ENCODE measurements at places on chromosomes 1 and 21. TPM values are rescaled to one million over a fixed set of nuclear protein-coding genes. Genes with fewer than 3 reads are reported as not detected.

The ACTA1 gene
- 23.5 TPM for polyA plus RNA-seq

The CFHR2 gene
- polyA plus RNA-seq: not detected

The PCP4 gene
- polyA plus RNA-seq: 1.5 TPM

The CCDC185 gene
- 0.06 TPM for polyA plus RNA-seq

The NR5A2 gene
- 1.7 TPM for polyA plus RNA-seq

The LCE2A gene
- polyA plus RNA-seq: not detected

The TARDBP gene
- polyA plus RNA-seq: 121 TPM

The HSF2BP gene
- 0.52 TPM for polyA plus RNA-seq

The FCER1G gene
- polyA plus RNA-seq: 1.6 TPM

The CD1E gene
- polyA plus RNA-seq: not detected

The PLA2G2F gene
- not detected for polyA plus RNA-seq

The BTBD8 gene
- 0.44 TPM for polyA plus RNA-seq

The RIMKLA gene
- 3.2 TPM for polyA plus RNA-seq

The SDC3 gene
- polyA plus RNA-seq: 7.0 TPM

The MAP3K21 gene
- polyA plus RNA-seq: 21.2 TPM

The PKP1 gene
- polyA plus RNA-seq: 0.66 TPM

The PTPN14 gene
- 19.8 TPM for polyA plus RNA-seq

The ADGRL2 gene
- 113 TPM for polyA plus RNA-seq

The KRTAP10-4 gene
- polyA plus RNA-seq: not detected

The F3 gene
- polyA plus RNA-seq: 2.6 TPM

The OR2T29 gene
- not detected for polyA plus RNA-seq

The CLEC20A gene
- not detected for polyA plus RNA-seq

The FAM72D gene
- 4.9 TPM for polyA plus RNA-seq

The S100A2 gene
- 0.71 TPM for polyA plus RNA-seq

The CD5L gene
- not detected for polyA plus RNA-seq

The CLCA4 gene
- polyA plus RNA-seq: not detected

The BCL10 gene
- 7.4 TPM for polyA plus RNA-seq

The CRYBG2 gene
- 14.2 TPM for polyA plus RNA-seq
